ENCODE measurements at places on chromosomes 12 and 14. TPM values are rescaled to one million over a fixed set of nuclear protein-coding genes. Genes with fewer than 3 reads are reported as not detected.

ACRBP gene
- 0.50 TPM for total RNA-seq

RASAL1 gene
- total RNA-seq = 1.8 TPM

CAPZA3 gene
- not detected for total RNA-seq

LUM gene
- under 0.01 TPM for total RNA-seq

KRT6A gene
- 14,814 TPM for total RNA-seq

RHOJ gene
- not detected for total RNA-seq

TPH2 gene
- not detected for total RNA-seq

SYCP3 gene
- under 0.01 TPM for total RNA-seq

RTL1 gene
- not detected for total RNA-seq

KLHL33 gene
- total RNA-seq = not detected

NTS gene
- not detected for total RNA-seq

SETD1B gene
- 9.7 TPM for total RNA-seq

SOAT2 gene
- total RNA-seq = not detected

LAG3 gene
- total RNA-seq = not detected

CYP27B1 gene
- 1.5 TPM for total RNA-seq

PKP2 gene
- total RNA-seq = 56.0 TPM

CRIP1 gene
- 0.21 TPM for total RNA-seq

KRT5 gene
- 16,450 TPM for total RNA-seq

TTC9 gene
- total RNA-seq = 5.8 TPM

ATXN7L3B gene
- total RNA-seq = 35.9 TPM

TEX22 gene
- total RNA-seq = 0.28 TPM

APOLD1 gene
- 4.1 TPM for total RNA-seq

RNASE4 gene
- total RNA-seq = 3.8 TPM

LGMN gene
- 79.7 TPM for total RNA-seq

C12orf54 gene
- total RNA-seq = 3.5 TPM

CMTM5 gene
- not detected for total RNA-seq

MNAT1 gene
- total RNA-seq = 63.0 TPM

RERG gene
- total RNA-seq = under 0.01 TPM

PMEL gene
- 1.4 TPM for total RNA-seq

MYO1H gene
- total RNA-seq = under 0.01 TPM

LRRC43 gene
- 0.28 TPM for total RNA-seq

ARHGAP5 gene
- 258 TPM for total RNA-seq

CD4 gene
- 0.21 TPM for total RNA-seq

MMP17 gene
- 9.9 TPM for total RNA-seq

CCDC196 gene
- not detected for total RNA-seq

SPX gene
- 0.68 TPM for total RNA-seq

PRB2 gene
- not detected for total RNA-seq

AKAP3 gene
- 1.7 TPM for total RNA-seq

RNF212B gene
- total RNA-seq = not detected

PRR4 gene
- total RNA-seq = not detected

LPAR5 gene
- 5.1 TPM for total RNA-seq

FKBP3 gene
- total RNA-seq = 33.2 TPM

KRT74 gene
- not detected for total RNA-seq

BMAL2 gene
- total RNA-seq = 97.9 TPM

PAPOLA gene
- total RNA-seq = 105 TPM

ARMH4 gene
- 5.1 TPM for total RNA-seq

FOXA1 gene
- 8.3 TPM for total RNA-seq

TCL1B gene
- total RNA-seq = not detected

DBX2 gene
- total RNA-seq = not detected

DDX11 gene
- total RNA-seq = 14.2 TPM

FSCB gene
- total RNA-seq = not detected

All from nasal cavity respiratory epithelium epithelial cell of viscerocranial mucosa (primary cell).